Type B pancreatic cell (in vitro differentiated cells): ENCODE measurements at places on chromosomes 13 and 19.

DNA sequence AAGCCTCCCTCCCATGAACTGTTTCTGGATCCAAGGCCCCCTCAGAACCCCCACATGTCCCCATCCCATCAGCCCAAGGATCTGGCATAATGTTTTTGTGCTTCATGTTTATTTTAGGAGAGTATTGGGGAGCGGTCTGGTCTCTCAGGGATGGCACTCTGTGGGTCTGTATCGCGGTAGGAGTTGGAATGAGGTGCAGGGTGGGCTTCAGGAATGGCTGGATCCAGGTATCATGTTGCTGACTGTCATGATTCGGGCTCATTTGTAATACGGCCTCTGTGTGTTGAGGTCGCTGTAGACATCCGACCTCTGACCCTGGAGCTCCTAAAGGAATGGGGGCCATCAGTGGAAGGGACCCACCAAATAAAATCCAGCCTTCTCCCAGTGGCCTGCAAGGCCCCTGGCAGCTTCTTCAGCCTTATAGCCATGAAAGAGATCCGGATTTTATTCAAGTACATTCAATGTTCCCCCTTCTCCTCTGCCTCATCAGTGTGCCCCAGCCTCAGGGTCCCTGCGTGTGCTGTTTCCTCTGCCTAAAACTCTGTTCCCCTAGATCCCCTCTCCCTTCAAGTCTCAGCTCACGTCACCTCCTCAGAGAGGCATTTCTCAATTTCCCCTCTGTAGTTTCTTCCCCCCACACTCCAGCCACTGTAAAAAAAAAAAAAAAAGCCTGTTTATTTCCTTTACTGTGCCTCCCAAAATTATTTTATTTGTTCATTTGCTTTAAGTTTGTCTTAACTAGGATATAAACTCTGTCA is 2.2 kb downstream of the HCST start:
- DNase-seq = no peak

- DNase-seq = no peak
Observed at GRCh38 chr13:37109051-37109678, 3.7 kb upstream of the CSNK1A1L start.

- no peak for DNase-seq
Observed at GRCh38 chr13:83440465-83440864, 441.8 kb downstream of the SLITRK1 start.

- DNase-seq = no peak
Observed at GRCh38 chr13:113659337-113659736, 1.3 kb upstream of the ATP4B start.

DNA sequence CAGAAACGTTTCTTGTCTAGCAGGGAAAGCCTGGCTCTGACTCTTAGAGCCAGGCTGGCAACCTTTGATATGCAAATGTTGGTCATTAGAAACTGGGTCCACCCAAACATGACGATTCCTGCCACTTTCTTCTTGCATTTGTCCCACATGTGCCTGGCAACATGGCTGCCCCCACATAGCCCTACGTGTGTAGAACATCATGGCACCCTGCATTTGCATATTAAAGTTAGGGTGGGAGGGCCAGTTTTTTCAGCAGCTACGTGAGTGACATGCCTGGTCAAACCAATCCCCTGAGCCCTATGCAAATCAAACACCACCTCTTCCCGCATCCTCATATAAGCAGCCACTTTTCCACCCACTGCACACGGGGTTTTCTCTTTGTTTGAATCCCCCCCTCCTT is 95.0 kb downstream of the LIG4 start:
- no peak for DNase-seq

- no peak for DNase-seq
Observed at GRCh38 chr13:80873589-80873988, 532.7 kb upstream of the SPRY2 start.

GRCh38 chr19:48986211-48986610 is 6.9 kb downstream of the GYS1 start:
- no peak for DNase-seq

DNA sequence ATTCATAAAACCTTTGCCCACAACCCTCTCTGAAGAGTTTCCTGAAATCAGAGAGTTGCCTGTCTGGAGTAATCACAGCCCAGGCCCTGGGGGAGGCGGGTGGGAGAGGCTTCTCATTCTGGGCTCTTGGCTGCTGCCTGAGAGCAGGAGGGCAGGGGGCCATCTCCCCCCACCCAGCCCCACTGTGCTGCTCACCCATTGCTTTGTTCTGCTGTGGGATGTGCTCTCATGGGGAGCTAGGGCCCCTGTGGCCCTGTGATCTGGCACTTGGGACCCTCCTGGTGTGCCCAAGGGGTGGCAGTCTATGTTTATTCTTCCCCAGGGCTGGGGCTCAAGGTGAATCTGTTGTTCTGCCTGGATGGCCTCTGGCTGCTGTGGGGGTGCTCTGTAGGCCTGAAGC is 6.1 kb downstream of the KCTD15 start:
- no peak for DNase-seq

DNA sequence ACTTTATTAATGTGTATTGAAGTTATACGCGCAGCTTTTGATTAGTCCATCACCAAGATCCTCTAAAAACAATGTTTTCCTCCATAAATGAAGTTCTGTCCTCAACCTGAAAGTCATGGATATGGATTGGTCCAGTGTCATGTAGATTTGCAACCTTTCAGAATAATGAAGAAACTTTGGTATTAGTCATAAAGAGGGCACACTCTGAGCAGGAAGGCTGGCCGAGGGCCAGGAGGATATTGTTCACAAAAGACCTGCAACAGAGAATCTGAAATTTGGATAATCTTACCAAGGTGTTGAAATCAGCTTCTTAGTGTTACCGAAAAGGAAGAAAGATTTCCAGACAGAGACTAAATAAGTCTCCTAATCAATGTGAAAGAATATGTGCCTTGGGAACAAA is 20.7 kb downstream of the CLDN10 start:
- DNase-seq = no peak

DNA sequence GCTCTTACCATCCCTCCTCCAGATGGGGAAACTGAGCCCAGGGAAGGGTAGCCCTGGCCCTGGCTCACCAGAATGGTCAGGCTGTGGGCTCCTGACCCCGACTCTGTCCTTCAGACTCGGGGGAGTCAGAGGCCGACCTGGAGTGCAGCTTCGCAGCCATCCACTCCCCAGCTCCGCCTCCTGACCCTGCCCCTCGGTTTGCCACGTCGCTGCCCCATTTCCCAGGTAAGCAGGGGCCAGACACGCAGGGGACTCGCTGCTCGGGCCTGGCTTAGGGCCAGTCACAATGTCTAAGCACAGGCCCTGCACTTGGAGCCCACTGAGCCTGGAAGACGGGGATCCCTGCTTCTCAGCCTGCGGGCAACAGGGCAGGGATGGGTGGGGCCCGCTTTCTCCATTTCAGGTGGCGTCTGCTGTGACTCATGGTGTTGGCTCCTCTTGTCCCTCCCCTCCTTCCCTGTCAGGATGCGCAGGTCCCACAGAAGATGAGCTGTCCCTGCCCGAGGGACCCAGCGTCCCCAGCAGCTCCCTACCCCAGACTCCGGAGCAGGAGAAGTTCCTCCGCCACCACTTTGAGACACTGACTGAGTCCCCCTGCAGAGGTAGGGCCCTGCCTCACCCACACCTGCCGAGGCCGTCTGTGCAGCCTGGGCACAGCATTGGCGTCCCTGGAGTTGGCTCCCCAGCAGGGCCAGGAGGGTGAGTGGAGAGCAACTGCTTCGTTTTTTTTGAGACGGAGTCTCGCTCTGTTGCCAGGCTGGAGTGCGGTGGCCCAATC is 9.2 kb upstream of the OVOL3 start:
- no peak for DNase-seq

DNA sequence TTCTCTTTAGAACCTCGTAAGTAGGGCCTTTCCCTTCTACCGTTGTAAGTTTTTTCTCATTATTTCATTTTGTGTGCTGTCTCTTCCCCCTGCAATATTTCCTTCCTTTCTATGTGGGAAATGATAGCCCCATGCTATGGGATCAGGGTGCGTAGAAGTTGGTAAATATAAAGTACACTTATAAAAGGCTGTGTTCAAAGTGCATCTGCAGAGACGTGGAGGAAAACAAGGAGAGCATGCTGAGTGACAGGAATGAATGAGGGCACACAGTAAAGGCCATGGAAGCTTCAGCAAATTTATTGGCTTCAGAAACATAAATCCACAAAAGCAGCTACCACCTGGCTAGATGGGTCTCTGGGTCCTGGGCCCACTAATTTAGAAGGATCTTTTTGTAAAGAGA is 21.6 kb upstream of the SPRY2 start:
- DNase-seq = no peak

DNA sequence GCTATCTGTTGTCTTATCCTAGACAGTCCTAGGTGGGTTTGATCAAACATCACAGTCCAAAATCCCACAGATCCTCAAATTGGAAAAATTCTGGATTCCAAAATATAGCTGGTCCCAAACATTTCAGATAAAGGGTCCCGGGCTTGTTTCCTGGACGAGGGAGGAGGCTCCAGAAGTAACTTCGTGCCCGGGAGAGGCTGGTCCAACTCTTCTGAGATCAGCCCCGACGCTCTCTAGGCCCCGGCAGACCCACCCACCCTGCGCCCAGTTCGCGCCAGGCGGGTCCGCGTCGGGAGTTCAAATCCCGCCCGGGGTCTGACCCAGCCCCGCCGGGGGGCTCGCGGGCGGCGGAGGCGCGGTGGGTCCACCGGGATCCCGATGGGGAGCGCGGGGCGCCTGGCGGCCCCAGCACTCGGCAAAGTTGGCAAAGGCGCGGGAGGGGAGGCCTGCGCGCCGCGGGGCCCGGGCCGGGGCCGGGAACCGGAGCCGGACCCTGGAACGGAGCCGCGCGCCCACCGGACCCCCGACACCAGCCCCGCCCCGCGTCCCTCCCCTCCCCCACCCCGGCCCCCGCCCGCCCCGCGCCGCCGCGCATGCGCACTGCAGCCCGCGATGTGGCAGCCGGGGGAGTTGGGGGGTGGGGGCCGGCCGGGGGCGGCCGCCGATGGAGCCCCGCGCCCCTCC is 513 bp downstream of the MIER2 start:
- DNase-seq = no peak

GRCh38 chr19:11887611-11888531 is at the start of gene ZNF69:
Gene ZNF69 (plus strand): TSS chr19:11887782. CDS start chr19:11887924, 142 bp downstream.
- DNase-seq = peak; percentile 90

GRCh38 chr19:12695514-12695913 is 917 bp downstream of the FBXW9 start:
- DNase-seq = no peak

GRCh38 chr19:14530005-14530348 is 583 bp downstream of the TECR start:
- peak; percentile 77 for DNase-seq

GRCh38 chr19:5154129-5154798 is 185.4 kb downstream of the KDM4B start:
- DNase-seq = peak; percentile 70

DNA sequence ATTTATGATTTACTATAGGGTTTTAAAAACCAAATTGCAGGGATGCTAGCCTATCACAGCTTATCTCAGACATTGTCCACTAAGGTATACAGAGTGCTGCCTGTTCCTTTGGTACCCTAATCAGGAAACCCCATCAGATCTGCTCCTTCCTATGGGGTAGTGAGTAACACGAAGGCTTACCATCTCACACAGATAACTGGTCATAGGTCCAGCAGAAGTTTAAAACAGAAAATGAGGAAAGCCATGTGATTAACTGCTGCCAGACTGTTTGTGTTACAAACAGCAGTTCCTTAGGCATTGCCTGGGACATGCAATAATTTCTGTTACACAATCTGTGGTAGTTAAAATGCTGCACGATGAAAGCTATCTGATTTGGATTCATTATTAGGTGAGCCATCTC is 53.5 kb upstream of the ALOX5AP start:
- no peak for DNase-seq

- DNase-seq = no peak
Observed at GRCh38 chr13:83423381-83423780, 458.9 kb downstream of the SLITRK1 start.

- DNase-seq = no peak
Observed at GRCh38 chr19:14554382-14554812, 17.5 kb downstream of the NDUFB7 start.

GRCh38 chr19:11798391-11799330 is at the start of gene ZNF491:
Gene ZNF491 (plus strand): TSS chr19:11798523. CDS start chr19:11805954, 7,431 bp downstream.
- DNase-seq = peak; percentile 94

- no peak for DNase-seq
Observed at GRCh38 chr13:59531571-59532091, 632.1 kb downstream of the DIAPH3 start.

DNA sequence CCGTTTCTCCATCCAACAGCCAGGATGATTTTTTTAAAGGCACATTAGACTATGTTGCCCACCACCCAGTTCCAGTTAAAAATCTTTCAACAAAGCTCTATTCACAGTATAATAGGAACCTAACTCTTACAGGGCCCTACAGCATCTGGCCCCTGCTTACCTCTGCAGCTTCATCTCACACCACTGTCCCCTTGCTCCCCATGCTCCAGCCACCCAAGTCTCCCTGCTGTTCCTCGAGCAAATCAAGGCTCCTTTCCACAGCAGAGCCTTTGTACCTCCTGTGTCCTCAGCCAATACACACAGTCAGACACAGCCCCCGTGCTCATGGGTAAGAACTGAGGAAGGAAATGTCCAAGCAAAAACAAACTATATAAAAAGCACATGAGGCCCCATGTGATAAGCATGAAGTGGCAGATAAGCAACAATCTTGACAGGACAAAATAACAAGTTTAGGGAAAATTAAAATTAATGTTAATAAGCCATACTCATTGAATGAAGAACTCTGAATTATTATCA is 67.5 kb downstream of the TSC22D1 start:
- DNase-seq = no peak

DNA sequence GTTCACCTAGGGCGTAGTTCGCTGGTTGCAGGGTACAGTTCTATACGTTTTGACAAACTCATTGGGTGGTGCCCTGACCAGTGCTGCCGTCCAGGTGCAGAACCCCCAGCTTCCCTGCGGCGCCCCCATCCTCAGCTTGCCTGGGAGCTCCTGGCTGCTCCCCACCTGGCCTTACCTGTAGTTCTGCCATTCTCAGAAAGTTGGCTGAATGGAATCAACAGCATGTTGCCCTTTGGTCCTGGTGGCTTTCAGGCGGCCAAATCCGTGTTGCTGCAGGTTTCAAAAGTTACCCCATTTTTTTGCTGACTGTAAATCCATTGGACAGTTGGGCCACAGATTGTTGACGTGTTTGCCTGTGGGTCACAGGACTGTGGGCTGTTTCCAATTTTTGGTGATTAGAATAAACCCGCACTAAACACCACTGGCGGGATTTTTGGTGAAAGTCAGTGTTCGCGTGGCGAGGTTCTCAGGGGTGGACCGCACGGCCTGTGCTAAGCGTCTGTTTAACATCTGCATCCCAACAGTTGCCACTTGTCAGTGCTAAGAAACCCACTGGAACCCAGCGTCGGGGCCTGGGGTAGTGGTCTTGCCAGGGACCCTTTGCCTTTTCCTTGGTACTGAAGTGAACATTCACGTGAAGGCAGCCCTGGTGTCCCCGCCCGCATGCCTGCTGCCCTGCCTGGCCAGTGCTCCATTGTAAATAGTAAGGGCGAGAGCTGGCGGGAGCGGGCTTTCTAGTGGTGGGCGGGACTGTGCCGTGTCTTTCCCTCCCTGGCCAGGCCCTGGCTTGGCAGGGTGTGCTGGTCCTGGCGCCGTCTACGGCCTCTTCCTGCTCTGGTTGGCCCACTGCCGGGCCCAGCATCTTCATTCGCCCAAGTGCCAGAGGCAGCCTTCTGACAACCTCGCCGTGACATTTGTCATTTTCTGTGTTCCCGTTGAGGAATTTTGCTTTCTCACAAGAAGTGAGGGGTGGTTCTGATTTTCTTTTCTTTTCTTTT is 3.3 kb downstream of the DOT1L start:
- DNase-seq = no peak
